ENCODE measurements at places on chromosomes 12 and 14.

- no peak for DNase-seq
Observed at GRCh38 chr14:92644171-92644969, 104.1 kb downstream of the LGMN start.

GRCh38 chr12:63018273-63018672, 83.3 kb upstream of the PPM1H start:
- DNase-seq = no peak

- DNase-seq = no peak
Observed at GRCh38 chr12:52681526-52682380, 1.5 kb upstream of the KRT1 start.

DNA sequence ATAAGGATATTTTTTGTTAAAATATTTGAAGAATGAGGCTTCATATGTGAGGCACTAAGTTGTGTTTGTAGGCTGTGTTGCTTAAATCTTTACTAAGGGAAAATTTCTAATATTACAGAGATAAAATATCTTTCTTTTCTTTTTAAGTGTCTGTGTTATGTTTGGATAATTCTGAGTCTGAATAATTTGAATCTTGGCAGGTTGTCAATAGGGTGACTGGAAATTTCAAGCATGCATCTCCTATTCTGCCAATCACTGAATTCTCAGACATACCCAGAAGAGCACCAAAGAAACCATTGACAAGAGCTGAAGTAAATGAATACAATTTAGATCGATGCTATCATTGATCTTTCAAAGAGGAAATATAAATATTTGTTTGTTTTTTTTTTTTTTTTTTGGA, 29.4 kb downstream of the TMPO start:
- DNase-seq = no peak

- DNase-seq = no peak
Observed at GRCh38 chr12:127293507-127294310, 973.3 kb upstream of the TMEM132C start.

GRCh38 chr12:132066345-132066685, 77.8 kb downstream of the DDX51 start:
- no peak for DNase-seq

GRCh38 chr14:100885617-100886016, 17.9 kb downstream of the RTL1 start:
- no peak for DNase-seq

DNA sequence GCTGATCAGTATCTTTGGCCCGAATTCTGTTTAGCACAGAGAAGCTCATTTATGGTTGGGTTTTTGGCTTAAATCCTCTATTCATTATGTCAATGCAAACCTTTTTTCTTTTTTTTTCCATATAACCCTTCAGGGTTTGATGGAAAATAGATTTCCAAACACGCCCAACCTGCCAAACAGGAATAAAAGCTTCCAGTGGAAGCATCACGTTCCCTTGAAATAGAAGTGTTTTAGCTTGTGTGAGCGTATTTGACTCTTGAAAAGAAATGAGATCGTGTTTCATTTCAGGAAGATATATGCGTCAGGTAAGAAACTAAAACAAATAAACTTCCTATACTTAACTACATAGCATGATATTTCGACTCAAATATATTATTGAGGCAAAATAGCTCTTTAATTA, at the start of gene PIK3C2G:
Gene PIK3C2G, plus strand, starts transcription at position 246 of the 400 bp plus-strand sequence. CDS start 20,564 bp downstream, outside the sequence.
- no peak for DNase-seq

- no peak for DNase-seq
Observed at GRCh38 chr14:64729386-64730060, 25.3 kb downstream of the PLEKHG3 start.

- DNase-seq = no peak
Observed at GRCh38 chr12:85580562-85581168, 255.5 kb downstream of the RASSF9 start.

GRCh38 chr12:15638231-15638630, 151.0 kb downstream of the EPS8 start:
- no peak for DNase-seq

Measured in GM06990 (cell line).